ENCODE measurements at places on chromosomes 1 and 21.
A peak's percentile ranks its signal among the peaks of the same experiment; 100 is the strongest.

DNA sequence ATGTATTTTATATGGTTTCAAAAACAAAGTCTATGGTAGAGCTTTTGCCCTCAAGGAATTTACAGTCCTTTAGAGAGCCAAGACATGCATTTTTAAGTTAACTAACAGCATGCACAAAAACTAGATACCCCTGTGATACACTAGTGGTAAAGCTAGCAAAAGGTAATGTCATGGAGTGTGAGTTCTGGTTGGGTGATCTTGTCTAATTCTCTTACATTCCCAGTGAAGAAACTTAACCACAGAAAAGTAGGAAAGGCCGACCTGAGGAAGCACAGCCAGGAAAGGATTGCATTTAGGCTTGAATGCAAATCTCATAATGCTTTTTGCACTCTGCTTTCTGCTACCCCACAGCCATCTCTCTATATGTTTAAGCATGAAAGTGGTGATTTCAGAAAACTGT lies 202.2 kb downstream of the ROR1 start:
- no peak for DNase-seq

DNA sequence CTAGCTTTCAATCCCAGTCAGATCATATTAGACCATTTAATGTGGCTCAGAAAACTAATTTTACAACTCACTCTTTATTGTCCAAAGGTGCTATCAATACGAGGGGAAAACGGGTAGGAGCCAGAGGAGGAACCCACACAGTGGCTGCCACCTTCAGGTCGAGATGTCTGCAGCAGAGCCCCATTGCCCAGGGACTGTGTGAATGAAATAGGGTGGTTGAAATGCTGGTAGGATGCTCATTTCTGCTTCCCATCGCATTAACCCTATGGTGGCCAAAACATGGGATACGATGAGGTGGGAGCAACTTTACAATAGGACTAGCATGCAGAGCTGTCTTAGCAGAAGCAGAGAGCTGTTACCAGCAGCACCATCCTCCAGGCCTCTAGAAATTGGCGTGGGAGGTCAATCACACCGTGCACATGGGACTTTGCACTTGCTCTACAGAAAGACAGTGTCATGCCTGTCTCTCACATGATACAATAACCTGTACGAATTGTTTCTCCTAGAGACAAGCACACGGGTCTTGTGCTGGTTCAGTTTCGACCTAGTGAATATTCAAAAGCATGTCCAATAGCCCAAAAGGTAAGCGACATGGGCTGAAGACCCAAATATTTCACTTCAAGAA lies 69.5 kb upstream of the DESI2 start:
- no peak for DNase-seq

GRCh38 chr1:44327679-44328491 lies 27.2 kb downstream of the ERI3 start:
- DNase-seq = peak; percentile 98

GRCh38 chr1:88266051-88266450 lies 418.0 kb upstream of the PKN2 start:
- no peak for DNase-seq

- no peak for DNase-seq
Observed at GRCh38 chr1:8813016-8813763, 4.2 kb downstream of the RERE start.

GRCh38 chr1:151612501-151613281 lies 841 bp downstream of the SNX27 start:
- peak; percentile 34 for DNase-seq

Data from myocyte (in vitro differentiated cells).